ENCODE measurements at places on chromosomes 6 and 20.

GRCh38 chr6:35209081-35209480, 4.7 kb upstream of the SCUBE3 start:
- no peak for DNase-seq

DNA sequence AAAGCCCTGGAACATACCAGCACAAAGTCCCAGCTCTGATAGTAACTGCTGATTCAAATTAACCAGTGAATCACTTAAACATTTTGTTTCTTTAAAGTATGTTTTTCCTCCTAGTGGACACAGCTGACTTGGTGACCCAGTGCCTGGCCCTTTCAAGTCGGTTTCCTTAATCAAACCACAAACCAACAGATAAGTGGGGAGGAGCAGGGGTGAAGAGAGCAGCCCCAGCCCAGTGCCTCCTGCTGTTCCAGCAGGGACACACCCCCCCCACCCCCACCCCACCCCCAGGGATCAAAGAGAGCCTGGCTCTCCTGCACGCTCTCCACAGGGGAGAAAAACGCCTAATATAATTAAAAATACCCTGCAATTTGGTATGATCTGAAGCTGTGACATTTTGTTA, 55.4 kb upstream of the TBXT start:
- no peak for DNase-seq

DNA sequence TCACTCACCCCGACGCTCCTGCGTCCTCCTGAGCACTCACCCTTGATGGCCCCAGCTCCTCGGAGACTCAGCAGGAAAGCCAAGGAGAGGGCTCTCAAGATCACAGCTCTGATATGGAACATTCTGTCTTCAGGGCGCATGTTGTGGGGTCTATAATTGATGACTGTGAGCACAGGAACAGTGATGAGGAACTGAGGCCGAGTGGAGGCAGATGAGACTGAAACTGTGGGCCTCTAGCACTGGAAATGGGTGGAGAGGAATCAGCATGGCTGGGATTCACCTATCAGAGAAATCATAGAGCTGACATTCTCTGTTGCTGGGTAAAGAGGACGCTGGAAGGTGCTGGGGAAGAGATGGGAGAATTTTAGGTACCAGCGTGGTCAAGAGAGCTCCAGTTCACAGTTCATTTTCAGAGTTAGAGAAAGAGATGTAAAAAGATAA, at the start of gene HLA-DPA1:
HLA-DPA1 (minus strand) TSS at position 219 of the 441 bp plus-strand sequence.
- no peak for DNase-seq

GRCh38 chr6:80932359-80932758, 820.1 kb downstream of the TENT5A start:
- DNase-seq: no peak

- no peak for DNase-seq
Measured at GRCh38 chr6:138129190-138129589, 22.0 kb upstream of the PERP start.

- no peak for DNase-seq
Measured at GRCh38 chr6:164763788-164764187, 545.6 kb downstream of the C6orf118 start.

DNA sequence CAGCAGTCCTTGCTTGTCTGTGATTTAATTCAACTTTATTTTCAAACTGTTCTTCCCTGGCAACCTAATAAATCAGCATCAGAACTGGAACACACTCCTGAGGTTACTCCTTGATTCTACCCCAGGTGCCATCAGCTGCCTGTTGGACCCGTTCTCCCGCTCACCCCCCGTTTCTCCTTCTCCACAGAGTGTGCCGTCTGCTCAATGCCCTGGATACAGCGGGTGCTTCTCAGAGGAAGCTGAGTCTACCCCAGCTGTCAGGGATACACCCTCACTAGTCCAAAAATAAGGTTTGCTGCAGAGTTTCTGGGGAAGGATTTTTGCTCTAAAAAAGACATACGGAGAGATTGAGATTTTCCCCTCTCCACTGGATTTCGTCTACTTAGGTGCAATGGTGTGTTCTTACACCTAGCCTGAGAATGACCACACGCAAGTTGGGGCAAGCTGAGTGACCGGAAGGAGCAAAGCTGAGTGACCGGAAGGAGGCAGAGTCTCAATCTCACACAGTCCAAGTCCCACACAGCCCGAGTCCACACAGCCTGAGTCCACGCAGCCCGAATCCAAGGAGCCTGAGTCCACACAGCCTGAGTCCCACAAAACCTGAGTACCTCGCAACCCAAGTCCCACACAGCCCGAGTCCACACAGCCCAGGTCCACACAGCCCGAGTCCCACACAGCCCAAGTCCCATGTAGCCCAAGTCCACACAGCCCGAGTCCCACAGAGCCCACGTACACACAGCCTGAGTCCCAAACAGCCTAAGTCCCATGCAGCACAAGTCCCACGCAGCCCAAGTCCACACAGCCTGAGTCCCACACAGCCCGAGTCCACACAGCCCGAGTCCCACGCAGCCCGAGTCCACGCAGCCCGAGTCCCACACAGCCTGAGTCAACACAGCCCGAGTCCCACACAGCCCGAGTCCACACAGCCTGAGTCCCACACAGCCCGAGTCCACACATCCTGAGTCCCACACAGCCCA, 58.6 kb upstream of the DACT2 start:
- DNase-seq: no peak

- DNase-seq: no peak
Measured at GRCh38 chr6:129749749-129750120, 39.8 kb upstream of the ARHGAP18 start.

- no peak for DNase-seq
Measured at GRCh38 chr6:119243657-119244056, 105.9 kb downstream of the MAN1A1 start.
